ENCODE measurements at places on chromosomes 5 and 9. TPM values are rescaled to one million over a fixed set of nuclear protein-coding genes. Genes with fewer than 3 reads are reported as not detected.

Gene SH3PXD2B
- total RNA-seq = 5.8 TPM

Gene TLE1
- total RNA-seq = 18.7 TPM

Gene PDE8B
- 2.5 TPM for total RNA-seq

Gene GABRA1
- not detected for total RNA-seq

Gene ADAMTS16
- not detected for total RNA-seq

Gene DMRT2
- total RNA-seq = not detected

Gene DRD1
- not detected for total RNA-seq

Gene RETREG1
- 19.3 TPM for total RNA-seq

Gene TNIP1
- 191 TPM for total RNA-seq

Gene C5orf34
- 7.4 TPM for total RNA-seq

Gene TRAF1
- total RNA-seq = 8.7 TPM

Gene TAL2
- total RNA-seq = not detected

Gene CCDC192
- not detected for total RNA-seq

Gene SAXO1
- not detected for total RNA-seq

Gene CAVIN4
- not detected for total RNA-seq

Gene SLC28A3
- total RNA-seq = 5.0 TPM

Gene FKBP15
- 33.4 TPM for total RNA-seq

Gene CCL28
- 12.4 TPM for total RNA-seq

Gene SGCD
- 2.6 TPM for total RNA-seq
